Stimulated activated CD4-positive, alpha-beta T cell treated with anti-CD3 and anti-CD28 coated beads, Interleukin-1b, Interleukin-23, amount 100 ng/mL, for 1 hour (primary cell): ENCODE measurements at places on chromosomes 1 and 21.

DNA sequence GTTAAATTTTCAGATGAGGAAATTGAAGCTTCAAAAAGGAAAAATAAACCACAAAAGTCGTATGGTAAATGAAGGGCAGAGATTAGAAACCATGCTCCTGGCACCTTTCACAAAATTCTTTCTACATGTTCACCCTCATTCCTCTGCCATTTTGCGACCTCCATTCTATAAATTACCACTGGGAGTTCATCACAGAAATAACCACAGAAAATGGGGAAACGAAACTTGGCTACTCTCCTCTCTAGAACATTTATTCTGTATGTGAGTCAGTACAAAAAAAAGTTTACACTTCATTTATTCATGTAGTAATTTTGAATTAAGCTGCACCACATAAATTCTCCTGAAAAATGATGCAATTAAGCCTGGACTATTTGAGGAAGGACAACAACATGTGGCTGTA lies 320.9 kb upstream of the C1orf87 start:
- DNase-seq: no peak

- no peak for DNase-seq
Measured at GRCh38 chr1:22228505-22228911, 85.6 kb upstream of the WNT4 start.

DNA sequence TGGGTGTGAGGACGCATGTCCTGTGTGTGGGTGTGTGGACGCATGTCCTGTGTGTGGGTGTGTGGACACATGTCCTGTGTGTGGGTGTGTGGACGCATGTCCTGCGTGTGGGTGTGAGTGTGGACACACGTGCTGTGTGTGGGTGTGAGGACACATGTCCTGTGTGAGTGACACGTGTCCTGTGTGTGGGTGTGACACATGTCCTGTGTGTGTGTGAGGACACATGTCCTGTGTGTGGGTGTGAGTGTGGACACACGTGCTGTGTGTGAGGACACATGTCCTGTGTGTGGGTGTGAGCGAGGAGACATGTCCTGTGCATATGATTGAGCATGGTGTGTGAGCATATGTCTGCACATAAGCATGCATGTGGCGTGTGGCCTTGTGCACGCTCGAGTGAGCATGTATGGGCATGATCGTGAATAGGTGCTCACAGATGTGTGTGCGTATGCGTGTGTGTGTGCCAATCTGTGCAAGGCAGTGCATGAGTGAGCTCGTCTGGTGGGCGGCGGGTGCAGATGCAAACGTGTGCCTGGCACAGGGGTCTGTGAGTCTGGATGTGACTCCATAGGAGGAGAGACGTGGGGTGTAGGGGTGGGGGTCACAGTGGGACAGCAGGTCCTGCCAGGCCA lies 25.3 kb downstream of the MEGF6 start:
- no peak for DNase-seq

DNA sequence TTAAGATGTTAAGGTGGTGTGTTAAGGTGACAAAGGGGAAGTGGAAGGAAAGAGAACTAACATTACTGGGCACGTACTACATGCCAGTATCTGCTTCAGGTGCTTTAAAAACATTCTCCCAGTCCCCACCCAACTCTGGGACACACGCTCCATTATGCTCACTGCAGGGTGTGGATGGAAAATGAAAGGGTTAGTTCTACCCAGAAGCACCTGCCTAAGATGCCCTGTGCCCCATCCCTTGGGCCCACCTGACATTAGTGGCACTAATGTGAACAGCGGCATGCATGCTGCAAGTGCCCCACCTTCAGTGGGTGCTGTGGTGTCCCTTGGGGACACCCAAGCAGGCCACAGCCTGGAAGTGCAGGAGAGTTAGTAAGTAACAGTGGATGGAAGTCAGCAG lies 82.9 kb upstream of the CXADR start:
- no peak for DNase-seq

DNA sequence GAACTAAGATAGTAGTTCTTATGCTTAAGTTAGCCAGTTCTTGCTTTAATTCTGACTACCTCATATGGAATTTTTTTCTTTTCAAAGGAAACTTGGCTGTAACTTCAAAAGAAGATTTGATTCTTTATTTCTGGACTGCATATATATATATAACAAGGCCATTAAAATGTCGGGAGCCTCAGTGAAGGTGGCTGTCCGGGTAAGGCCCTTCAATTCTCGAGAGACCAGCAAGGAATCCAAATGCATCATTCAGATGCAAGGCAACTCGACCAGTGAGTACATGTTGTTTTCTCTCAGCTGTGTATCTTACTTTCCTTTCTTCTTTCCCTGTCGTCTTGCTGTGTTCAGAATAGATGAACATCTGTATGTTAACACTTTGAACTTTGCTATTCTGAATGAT lies 21.8 kb downstream of the KIF1B start:
- no peak for DNase-seq

DNA sequence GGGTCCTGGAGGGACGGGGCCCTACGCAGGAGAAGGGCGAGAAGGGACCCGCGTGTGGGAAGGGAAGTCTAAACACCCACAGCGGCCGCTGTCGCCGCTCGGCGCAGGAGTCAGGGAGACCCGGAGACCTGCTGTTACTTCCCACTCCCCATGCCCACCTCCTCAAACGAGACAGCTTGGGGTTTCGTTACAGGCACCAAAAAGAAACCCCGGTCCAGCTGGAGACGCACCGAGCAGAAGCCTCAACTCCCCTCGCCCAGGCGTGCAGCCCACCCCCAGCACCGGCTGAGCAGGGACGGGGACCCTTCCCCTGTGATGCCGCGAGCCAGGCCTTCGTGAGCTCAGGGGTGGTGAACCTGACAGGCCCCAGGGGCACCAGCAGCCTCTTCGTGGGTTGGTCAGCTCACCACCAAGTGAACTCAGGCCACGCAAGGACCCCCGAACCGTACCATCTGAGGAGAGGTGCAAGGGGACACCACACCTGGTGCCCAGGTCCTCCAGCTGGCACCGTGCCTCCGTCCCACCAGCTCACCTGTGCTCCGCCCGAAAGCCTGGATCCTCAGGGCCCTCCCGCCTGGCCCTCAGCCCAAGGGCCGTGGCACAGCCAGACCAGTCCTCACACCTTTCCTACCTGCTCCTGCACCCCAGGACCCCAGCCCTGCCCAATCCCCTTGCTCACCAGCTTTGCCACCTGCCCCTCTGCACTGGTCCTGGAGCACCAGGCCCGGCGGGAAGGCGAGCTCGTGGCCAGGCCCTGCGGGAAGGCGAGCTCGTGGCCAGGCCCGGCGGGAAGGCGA lies 5.0 kb downstream of the SDF4 start:
- no peak for DNase-seq

DNA sequence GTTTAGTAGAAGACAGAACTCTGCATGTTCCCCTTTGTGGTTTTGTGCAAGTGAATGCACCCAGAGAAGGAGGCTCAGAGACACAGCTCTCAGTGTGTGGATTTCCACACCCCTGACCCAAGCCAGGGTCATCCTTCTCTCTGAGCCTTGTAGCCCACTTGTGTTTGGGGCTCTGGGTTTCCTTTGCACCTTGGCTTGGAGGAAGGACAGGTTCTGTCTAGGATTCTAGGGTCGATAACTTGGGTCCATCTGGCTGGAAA lies 27.2 kb downstream of the MYOG start:
- DNase-seq: no peak

GRCh38 chr1:36922593-36923426 lies 111.5 kb downstream of the GRIK3 start:
- DNase-seq: no peak

GRCh38 chr1:58502519-58502918 lies 44.0 kb downstream of the OMA1 start:
- DNase-seq: no peak

DNA sequence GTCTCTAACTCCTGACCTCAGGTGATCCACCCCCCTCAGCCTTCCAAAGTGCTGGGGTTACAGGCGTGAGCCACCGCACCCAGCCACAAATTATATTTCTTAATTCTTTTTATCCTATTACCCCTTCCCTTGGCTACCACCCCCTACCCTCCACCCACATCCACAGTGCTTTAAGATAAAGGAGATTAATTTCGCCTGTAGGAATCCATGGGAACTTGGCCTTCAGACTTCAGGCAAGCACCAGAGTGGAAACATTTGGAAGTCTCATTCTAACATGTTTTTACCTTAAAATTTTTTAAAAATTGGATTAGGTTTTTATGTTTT lies 10.4 kb downstream of the CNST start:
- no peak for DNase-seq

DNA sequence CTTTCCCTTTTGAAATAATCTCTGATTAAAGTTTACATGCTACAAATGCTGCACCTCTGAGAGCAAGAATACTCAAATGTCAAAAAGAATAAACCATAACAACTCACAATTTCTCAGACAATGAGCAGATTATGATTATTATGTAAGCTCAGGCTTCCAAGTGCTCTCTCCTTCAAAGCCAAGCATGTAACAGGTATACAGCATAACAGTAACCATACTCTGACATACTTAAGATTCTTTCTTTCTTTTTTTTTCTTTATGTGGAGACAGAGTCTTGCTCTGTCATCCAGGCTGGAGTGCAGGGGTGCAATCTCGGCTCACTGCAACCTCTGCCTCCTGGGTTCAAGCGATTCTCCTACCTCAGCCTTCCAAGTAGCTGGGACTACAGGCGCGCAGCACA lies 155.4 kb downstream of the EIF4G3 start:
- no peak for DNase-seq

DNA sequence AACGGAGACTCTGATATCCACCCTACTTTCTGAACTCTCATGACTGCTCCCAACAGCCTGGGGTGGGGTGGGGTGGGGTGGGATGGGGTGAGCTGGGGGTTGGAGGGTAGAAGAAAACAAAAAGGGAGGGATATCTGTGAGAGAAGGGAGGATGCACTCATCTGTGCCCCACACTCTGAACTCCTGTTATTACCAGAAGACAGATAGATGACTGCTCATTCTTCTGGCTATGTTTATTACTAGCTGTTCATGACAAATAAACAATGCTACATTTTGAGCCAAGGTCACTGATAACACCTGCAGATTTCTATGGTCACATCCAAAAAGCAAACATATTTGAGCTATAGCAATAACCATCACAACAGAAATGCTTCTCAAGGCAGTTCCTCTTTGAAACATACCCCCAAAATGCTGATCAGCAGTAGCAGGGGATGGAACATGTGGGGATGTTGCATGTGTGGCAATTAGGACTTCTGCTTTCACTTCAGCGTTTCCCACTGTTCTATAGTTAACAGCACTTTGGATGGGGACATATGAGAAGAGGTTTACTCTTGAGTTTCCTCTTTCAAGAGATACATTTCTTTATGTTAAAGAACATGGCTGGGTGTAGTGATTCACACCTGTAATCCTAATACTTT lies 43.3 kb downstream of the GPR3 start:
- DNase-seq: no peak

DNA sequence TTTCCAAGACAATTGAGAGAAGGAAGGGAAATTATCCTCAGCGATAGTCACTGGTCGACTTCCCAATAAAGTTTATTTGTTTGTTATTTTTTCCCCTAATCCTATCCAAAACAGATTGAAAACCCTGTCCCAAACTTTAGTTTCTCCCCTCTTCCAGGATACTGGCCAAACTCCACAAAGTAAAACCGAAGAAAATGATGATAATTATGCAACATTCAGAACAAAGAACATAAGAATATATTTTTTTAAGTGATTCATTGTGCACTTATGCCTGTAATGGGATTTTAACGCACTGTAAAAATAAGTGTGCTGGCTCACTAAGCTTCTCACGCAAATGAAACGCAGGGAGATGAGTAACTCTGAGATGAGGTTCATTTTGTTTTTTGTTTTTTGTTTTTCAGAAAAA lies 6.0 kb downstream of the GLIS1 start:
- no peak for DNase-seq

GRCh38 chr21:44818640-44819011 lies 764 bp upstream of the SUMO3 start:
- DNase-seq: no peak

DNA sequence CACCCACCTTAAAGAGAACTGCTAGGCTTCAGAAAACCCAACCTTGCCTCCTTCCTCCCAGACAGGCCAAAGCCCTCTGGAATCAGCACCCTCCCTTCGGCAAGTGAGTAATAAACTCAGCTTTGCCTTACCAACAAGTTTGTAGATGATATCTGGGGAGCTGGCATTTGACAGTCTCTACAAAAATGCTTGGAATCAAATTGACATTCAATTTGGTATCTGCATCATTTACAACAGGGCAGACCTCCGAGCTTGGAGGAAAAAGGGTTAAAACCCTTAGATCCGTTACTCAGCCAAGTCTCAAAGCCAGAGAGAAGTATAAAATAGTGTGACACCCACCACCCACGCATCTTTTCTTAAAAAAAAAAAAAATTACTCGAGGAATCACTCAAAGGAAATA lies 149.3 kb upstream of the EDN2 start:
- no peak for DNase-seq

- no peak for DNase-seq
Measured at GRCh38 chr21:32245971-32246370, 32.9 kb downstream of the MIS18A start.

GRCh38 chr21:42286416-42286815 lies 28.8 kb downstream of the TFF3 start:
- DNase-seq: no peak

DNA sequence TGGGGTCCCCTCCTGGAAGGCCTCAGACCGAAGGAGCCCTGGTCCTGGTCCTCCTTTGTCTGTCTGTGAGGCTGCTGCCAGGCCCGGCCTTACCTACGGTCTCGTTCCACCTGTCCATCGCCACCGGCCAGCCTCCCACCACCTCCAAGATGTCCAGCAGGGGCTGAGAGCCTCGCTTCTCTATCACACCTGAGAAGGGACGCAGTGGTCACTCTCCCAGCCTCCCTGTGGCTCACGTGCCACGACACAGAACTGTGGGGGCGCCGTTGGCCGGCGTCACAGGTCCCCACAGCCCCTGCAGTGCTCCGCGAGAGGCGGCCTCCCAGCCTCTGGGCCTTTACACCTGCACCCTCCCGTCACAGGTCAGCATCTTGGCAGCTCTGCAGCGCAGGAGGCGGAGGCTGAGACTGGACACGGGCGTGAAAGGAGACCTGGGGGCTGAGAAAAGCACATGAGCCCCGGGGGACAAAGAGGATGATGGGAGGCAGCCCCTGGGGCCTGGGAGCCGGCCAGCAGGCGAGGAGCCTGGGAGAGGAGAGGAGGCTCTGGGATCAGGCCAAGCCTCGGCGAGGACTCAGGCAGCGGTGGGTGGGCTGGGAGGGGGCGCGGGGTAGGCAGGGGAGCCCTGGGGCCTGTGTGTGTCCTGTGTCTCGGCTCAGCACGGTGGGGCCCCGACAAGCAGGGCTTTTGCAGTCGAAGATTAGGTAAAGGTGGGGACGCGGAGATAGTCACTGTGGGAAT lies 20.5 kb downstream of the PRXL2B start:
- no peak for DNase-seq

- no peak for DNase-seq
Measured at GRCh38 chr1:111958075-111958474, 31.4 kb downstream of the KCND3 start.

- no peak for DNase-seq
Measured at GRCh38 chr1:195218428-195219212, 1389.6 kb downstream of the KCNT2 start.
